ENCODE measurements at places on chromosomes 1 and 21.

DNA sequence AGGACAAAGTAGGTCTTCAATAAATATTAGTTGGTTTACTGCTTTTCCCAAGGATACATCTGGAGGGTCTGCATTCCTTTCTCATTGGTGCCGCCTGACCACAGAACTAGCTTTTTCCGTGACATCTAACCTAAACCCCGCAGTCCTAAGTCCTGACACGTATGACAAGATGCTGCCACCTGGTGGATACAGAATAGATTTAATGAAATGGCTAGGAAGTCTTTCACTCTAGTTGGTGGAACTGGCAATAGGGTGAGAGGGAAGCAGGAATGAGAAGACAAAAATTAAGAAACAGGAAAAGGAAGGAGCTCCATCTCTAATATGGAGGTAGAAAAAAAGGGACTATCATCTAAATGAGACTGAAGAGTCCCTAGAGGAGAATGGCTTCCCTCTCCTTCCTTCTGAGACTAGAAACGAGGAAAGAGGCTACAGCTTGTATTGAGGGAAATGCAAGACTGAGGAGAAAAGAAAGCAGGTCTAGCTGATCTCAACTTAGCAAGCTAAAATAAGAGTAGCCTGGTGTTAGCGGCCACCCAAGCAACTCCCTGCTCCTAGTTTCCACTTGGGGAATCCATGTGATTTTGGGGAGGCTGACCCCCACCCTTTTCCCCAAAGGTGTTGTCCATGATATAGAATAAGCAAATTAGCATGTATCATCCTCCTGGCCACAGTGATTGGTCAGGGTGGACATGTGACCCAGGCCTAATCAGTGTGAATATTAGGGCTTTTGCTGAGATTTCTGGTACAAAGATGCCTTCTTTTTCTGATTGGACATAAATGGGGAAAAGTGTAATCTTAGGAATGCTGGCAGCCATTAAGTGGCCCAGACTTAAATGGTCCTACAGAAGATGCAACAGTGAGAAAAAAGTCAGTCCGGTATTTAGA lies 5.9 kb downstream of the RFX5 start:
- peak; percentile 65 for DNase-seq

- DNase-seq = no peak
Measured at GRCh38 chr1:207112616-207113296, 8.7 kb downstream of the C4BPA start.

DNA sequence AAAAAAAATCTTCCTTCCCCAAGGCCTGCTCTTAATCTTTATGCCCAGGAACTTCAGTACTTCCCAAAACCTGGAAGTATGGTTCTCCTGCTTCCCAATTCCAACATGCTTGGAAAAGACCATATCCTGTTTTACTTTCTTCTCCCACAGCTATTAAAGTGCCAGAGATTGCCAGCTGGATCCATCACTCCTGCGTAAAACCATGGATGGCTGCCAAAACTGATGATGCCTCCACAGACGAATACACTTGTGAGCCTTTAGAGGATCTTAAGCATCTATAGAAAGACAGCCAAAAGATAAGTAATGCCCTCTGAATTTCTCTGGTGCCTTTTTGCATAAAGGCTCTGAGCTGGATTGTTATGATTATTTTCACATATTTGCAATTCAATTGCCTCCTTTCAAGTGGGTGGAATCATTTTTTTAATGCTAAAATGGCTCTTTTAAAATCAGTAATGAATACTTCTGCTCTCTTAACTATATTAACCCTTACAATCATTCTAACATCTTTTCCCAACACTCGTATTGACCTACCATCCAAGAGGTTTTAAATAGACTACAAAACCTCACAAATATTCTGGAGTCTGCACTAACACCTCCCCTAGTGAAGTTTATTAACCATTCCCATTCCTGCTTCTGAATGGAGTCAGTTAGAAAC lies 1807.8 kb downstream of the BRINP3 start:
- peak; percentile 13 for DNase-seq

DNA sequence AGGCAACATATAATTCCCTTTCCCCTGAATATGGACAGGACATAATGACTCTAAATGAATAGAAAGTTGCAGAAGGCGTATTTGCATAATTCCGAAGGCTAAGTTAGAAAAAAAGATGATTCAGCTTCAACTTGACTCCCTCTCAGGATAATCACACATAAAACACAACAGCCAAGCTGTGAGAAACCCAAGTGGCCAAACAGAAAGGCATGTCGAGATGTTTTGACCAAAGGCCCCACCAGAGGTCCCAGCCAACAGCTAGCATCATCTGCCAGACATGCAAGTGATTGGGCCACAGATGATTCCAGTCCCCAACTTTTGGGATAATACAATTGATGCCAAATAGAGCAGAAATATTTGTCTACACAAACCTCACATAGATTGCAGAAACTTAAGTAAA lies 444.9 kb downstream of the LTN1 start:
- DNase-seq = no peak

- no peak for DNase-seq
Measured at GRCh38 chr1:245198748-245199516, 44.1 kb downstream of the KIF26B start.
